Hepatocyte (in vitro differentiated cells): ENCODE measurements at places on chromosomes 1 and 21. TPM values are rescaled to one million over a fixed set of nuclear protein-coding genes. Genes with fewer than 3 reads are reported as not detected.

- H3K36me3 ChIP-seq: no peaks in the 10 kb centered on the region
- no peaks in the 10 kb centered on the region for H3K27me3 ChIP-seq
- peaks cover 44% of the 10 kb centered on the region for H3K4me1 ChIP-seq
- DNase-seq: no peak
- no peak overlapping the region for H3K4me3 ChIP-seq
- peak overlapping the region; percentile 95 for H3K27ac ChIP-seq
These were observed 941 bp upstream of the IFI16 start for GRCh38 chr1:159008744-159009188.

- no peak for DNase-seq
- H3K4me3 ChIP-seq: no peak overlapping the region
- no peaks in the 10 kb centered on the region for H3K27me3 ChIP-seq
These were observed 10.8 kb downstream of the FMO5 start for GRCh38 chr1:147214325-147214724.

LPAR3 gene
- total RNA-seq: 1.8 and 2.7 TPM in 2 replicates

GRCh38 chr1:197062692-197063091 lies 4.4 kb downstream of the F13B start:
- DNase-seq: no peak
- H3K36me3 ChIP-seq: no peaks in the 10 kb centered on the region
- no peak overlapping the region for H3K27ac ChIP-seq
- no peak overlapping the region for H3K4me3 ChIP-seq

GRCh38 chr1:116951200-116951935 lies 41.7 kb downstream of the PTGFRN start:
- no peaks in the 10 kb centered on the region for H3K36me3 ChIP-seq
- no peaks in the 10 kb centered on the region for H3K27me3 ChIP-seq
- no peak overlapping the region for H3K4me3 ChIP-seq
- DNase-seq: peak; percentile 48

POGK gene
- total RNA-seq: 37.2 and 40.6 TPM in 2 replicates

DNA sequence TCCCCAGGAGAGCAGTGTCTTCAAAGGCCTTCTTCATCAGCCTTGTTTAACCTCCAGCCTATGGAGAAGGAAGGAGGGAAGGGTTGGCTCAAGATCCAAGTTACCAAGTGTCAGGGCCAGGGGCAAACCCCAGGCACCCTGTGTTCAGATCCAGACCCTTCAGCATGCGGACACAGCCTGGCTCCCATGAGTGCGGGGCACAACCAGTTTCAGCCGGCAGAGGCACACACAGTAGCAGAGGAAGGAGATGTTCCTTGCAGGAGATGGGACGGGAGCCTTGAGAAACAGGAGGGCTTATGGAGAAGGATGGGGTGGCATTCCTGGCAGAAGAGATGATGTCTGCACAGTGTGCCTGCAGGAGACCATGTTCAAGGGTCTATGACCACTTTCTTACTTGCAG lies 161.7 kb upstream of the EDN2 start:
- no peaks in the 10 kb centered on the region for H3K27me3 ChIP-seq
- H3K27ac ChIP-seq: no peak overlapping the region
- no peak overlapping the region for H3K4me3 ChIP-seq
- DNase-seq: no peak

GRCh38 chr1:24276791-24277190 lies 42.4 kb upstream of the GRHL3 start:
- no peaks in the 10 kb centered on the region for H3K4me1 ChIP-seq
- H3K27me3 ChIP-seq: no peaks in the 10 kb centered on the region
- no peak for DNase-seq
- H3K36me3 ChIP-seq: no peaks in the 10 kb centered on the region

DNA sequence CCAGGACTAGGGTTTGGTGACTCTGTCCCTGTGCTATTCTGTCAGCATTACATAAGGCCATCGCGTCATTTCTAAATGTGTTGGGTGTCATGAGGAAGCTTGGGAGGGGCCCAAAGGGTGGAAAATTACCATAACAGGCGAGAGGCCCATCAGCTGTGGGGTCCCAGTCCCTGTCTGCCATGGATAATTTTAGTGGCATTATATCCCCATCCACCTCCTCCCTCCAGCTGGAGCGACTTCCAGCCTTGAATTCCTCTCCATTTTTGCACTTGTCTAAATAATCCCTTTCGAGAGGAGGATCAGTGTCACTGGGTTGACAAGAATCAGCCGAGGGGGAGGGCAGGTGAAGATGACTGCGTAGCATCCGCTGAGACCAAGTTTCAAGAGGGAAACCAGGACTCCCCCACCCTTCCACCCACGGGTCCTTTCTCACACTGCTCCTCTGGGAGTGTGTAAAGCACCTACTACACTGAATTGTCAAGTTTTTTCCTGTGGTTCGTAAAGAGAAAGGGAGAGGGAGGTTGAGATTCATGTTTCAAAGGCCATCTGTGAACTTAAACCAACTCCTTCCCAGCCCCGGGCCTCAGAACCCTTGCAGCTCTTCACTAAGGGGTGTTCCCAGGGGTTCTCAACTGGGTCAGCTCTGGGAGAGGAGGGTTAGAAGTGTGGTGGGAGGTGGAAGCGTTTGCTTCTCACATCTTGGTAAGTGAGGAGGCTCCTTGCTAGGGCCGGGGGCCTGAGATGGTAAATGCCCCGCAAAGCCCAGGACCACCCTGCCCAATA lies 29.2 kb downstream of the VASH2 start:
- H3K4me3 ChIP-seq: no peak overlapping the region
- H3K36me3 ChIP-seq: no peaks in the 10 kb centered on the region
- DNase-seq: no peak
- peaks cover 4% of the 10 kb centered on the region for H3K4me1 ChIP-seq

GRCh38 chr1:93746021-93746812 lies 64.6 kb upstream of the BCAR3 start:
- no peaks in the 10 kb centered on the region for H3K27me3 ChIP-seq
- no peak for DNase-seq
- H3K4me3 ChIP-seq: no peak overlapping the region
- H3K36me3 ChIP-seq: no peaks in the 10 kb centered on the region

KCNE1 gene
- total RNA-seq: 0.32 and 1.1 TPM in 2 replicates

ACOT11 gene
- 6.7 and 13.8 TPM in 2 replicates for total RNA-seq

COL6A2 gene
- 389 and 509 TPM in 2 replicates for total RNA-seq

GRCh38 chr1:86503406-86504136 lies 34.8 kb downstream of the CLCA1 start:
- peak overlapping the region; percentile 5 for H3K4me3 ChIP-seq
- H3K27me3 ChIP-seq: no peaks in the 10 kb centered on the region
- H3K27ac ChIP-seq: peak overlapping the region; percentile 75
- DNase-seq: peak; percentile 35
- H3K4me1 ChIP-seq: peaks cover 26% of the 10 kb centered on the region

ATP1A4 gene
- total RNA-seq: 0.68 and 4.4 TPM in 2 replicates

- no peak overlapping the region for H3K27ac ChIP-seq
- no peaks in the 10 kb centered on the region for H3K36me3 ChIP-seq
- H3K4me1 ChIP-seq: no peaks in the 10 kb centered on the region
- DNase-seq: no peak
These were observed 46.3 kb downstream of the MRPL37 start for GRCh38 chr1:54246116-54246721.

- no peak overlapping the region for H3K4me3 ChIP-seq
- H3K36me3 ChIP-seq: no peaks in the 10 kb centered on the region
These were observed 95.5 kb upstream of the RALGPS2 start for GRCh38 chr1:178629252-178630154.

- no peak overlapping the region for H3K4me3 ChIP-seq
- H3K27ac ChIP-seq: no peak overlapping the region
- H3K36me3 ChIP-seq: no peaks in the 10 kb centered on the region
- H3K4me1 ChIP-seq: no peaks in the 10 kb centered on the region
- no peaks in the 10 kb centered on the region for H3K27me3 ChIP-seq
These were observed 12.7 kb downstream of the CDCA8 start for GRCh38 chr1:37704966-37705365.

DNA sequence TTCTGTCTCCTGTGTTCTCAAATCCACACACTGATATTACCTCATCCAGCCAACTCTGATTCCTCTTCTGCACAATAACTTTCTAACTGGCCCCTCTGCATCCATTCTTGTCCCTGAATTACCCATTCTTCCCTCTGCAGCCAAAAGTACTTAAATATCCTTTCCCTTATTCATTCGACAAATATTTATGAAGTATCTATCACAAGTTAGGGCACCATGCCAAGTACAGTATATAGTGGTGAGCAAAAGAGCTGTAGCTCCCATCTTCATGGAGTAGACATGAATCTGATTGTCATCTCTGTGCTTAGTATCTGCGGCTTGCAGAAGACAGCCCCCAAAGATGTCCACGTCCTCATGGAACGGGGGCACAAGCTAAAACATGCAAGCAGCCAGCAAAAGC lies 316.8 kb downstream of the SETD4 start:
- no peak overlapping the region for H3K27ac ChIP-seq
- no peak overlapping the region for H3K4me3 ChIP-seq
- H3K4me1 ChIP-seq: peaks cover 7% of the 10 kb centered on the region
- no peak for DNase-seq

DNA sequence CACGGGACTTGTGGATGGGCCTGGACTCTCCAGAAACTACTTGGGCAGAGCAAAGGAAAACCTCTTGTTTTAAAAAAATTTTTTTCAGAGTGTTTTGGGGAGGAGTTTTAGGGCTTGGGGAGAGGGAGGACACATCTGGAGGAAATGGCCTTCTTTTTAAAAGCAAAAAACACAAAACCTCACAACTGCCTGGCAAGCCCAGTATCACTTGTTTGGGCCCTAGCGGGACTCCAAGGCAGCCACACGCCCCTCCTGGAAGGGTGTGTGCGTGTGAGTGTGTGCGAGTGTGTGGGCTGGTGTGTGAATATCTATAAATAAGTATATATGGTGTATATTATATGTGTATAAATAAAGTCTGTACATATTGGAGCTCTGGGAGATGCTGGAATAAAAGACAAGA lies 57.7 kb upstream of the ACTL8 start:
- H3K36me3 ChIP-seq: no peaks in the 10 kb centered on the region
- H3K27ac ChIP-seq: no peak overlapping the region
- H3K27me3 ChIP-seq: no peaks in the 10 kb centered on the region
- H3K4me3 ChIP-seq: no peak overlapping the region
- no peak for DNase-seq

DNA sequence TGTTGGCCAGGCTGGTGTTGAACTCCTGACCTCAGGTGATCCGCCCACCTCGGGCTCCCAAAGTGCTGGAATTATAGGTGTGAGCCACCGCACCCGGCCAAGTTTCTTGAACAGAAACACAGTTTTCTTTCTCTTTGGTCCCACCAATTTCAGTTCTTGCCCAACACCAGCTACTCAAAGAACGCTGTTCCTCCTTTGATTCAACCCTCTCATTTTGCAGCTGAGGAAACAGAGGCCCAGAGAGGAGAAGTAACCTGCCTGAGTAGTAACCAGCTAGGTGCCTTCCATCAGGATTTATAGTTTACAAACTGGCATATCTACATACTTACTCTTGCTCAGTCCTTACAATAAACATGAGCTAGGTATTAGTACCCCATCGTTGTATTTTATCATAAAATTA lies 119.9 kb downstream of the SYF2 start:
- H3K4me3 ChIP-seq: no peak overlapping the region
- no peaks in the 10 kb centered on the region for H3K36me3 ChIP-seq
- no peaks in the 10 kb centered on the region for H3K27me3 ChIP-seq
- no peak overlapping the region for H3K27ac ChIP-seq

DNA sequence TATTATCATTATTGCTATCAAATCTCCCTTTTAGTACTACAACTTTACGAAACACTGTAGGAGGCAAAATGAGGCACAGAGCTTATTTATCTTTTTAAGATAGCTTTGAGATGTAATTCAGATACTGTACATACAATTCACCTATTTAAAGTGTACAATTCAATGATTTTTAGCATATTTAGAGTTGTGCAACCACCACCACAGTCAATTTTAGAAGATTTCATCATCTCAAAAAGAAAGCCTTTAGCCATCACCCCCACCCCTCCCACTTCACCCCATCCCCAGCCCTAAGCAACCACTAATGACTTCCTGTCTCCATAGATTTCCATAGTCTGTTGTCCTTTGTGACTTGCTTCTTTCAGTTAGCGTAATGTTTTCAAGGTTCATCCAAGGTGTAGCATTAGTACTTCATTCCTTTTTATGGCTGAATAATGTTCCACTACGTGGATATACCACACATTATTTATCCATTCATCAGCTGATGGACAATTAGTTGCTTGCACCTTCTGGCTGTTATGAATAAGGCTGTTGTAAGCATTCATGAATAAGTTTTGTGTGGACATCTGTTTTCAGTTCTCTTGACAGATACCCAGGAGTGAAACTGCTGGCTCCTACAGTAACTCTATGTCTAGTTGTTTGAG lies 9.4 kb upstream of the CAPN9 start:
- H3K4me3 ChIP-seq: no peak overlapping the region
- DNase-seq: no peak
- H3K27me3 ChIP-seq: no peaks in the 10 kb centered on the region
- no peaks in the 10 kb centered on the region for H3K4me1 ChIP-seq
- H3K27ac ChIP-seq: no peak overlapping the region

- peak; percentile 55 for DNase-seq
- no peaks in the 10 kb centered on the region for H3K36me3 ChIP-seq
- no peaks in the 10 kb centered on the region for H3K27me3 ChIP-seq
- no peak overlapping the region for H3K4me3 ChIP-seq
- peak overlapping the region; percentile 66 for H3K27ac ChIP-seq
- peaks cover 20% of the 10 kb centered on the region for H3K4me1 ChIP-seq
These were observed 22.9 kb downstream of the UMODL1 start for GRCh38 chr21:42093991-42094421.

UBASH3A gene
- not detected in 2 replicates for total RNA-seq

DNA sequence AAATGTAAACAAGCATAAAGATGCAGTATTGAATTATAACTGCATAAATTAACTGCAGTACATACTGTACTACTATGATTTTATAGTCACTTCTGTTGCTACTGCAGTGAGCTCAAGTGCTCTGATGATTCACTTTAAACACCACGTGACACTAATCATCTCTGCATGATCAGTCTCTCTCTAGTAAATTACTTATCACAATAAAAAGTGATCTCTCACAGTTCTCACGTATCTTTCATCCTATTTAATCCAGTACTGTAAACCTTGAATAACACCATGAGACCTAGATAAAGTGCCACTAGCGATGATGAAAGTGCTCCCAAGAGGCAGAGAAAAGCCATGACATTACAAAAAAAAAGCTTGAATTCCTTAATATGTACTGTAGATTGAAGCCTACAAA lies 1242.0 kb downstream of the AMY1C start:
- no peaks in the 10 kb centered on the region for H3K4me1 ChIP-seq
- no peak overlapping the region for H3K4me3 ChIP-seq
- H3K36me3 ChIP-seq: no peaks in the 10 kb centered on the region
- no peak overlapping the region for H3K27ac ChIP-seq
- DNase-seq: no peak
- no peaks in the 10 kb centered on the region for H3K27me3 ChIP-seq
